HAP-1 (cell line): ENCODE measurements at places on chromosomes 16 and 17.

DNA sequence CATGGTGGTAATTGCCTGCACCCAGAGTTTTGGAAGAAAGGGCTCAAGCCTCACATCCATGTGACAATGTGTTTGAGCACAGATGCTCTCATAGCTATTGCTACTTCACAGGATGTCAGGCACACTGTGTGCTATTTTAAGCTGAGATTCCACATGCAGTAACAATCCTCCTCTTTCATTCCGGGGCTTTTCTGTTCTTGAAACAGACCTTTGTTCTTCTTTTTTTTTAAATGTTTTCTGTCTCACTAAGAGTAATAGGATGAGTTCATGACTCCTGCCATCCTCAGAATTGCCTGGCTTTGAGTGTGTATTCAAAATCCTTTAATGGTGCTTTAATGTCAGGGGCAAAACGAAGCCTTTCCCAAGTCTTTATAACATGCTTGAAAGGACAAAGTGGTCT lies 198.9 kb downstream of the ABCC12 start:
- no peak for DNase-seq

GRCh38 chr16:10699756-10700155 lies 5.0 kb upstream of the TEKT5 start:
- DNase-seq: no peak

GRCh38 chr16:17171250-17172143 lies 299.3 kb downstream of the XYLT1 start:
- no peak for DNase-seq

DNA sequence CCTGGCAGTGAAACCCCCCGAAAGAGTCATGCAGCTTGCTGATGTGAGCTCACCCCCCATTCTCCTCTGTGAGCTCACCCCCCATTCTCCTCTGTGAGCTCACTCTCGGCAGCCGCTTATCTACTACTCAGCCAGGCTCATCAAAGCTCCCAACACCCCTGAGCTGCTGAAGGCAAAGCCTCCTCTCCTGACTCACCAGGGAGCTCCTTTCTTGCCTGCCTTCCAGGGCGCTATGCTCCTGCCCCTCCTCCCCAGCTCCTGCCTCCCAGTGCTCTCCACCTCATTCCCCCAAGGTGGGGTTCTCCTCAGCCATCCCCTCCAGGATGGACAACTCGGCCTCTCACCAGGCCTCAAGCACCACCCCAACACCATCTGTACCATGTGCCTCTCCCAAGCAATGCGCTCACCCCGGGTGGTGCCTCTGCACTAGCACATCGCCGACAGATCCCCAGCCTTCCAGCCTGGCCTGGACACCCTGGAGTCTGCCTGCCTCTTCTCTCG lies 27.7 kb upstream of the FAAP100 start:
- DNase-seq: no peak

DNA sequence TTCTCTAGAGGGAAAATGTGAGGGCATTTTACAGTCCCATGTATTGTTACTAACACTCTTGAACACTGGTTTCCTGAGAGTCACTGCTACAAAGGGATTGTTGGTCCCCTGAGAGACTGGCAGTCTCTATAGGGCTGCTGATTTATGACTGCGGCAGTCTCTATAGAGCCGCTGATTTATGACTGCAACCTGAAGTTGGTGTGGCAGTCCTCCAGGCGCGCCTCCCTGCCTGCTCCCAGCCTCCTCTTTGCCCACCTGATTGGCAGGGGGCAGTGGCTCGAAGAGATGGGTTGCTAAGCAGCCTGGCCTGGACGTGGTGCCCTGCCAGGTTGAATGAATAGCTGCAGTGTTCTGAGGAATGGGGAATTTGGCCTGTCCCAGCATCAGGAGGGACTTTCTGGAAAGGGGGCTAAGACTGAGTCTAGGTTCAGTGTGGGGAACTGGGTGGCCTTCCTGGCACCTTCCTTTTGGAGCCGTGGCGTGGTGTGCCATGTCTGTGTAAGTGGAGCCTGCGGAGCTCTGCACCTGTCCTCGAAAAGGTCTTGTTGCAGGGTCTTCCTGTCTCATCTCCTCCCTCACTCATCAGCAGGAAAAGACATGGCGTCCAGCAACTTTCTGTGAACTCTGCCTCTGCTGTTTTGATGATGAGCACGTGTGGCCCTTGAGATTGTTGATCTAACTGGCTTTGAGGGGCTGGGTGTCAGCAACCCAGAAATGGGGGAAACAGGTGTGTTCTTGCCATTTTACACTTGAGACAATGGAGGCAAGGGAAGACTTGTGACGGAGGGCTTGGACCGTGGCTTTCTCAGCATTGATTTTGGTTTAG lies 24.9 kb downstream of the SAP30BP start:
- no peak for DNase-seq

GRCh38 chr16:58970775-58971174 lies 236.7 kb upstream of the GOT2 start:
- no peak for DNase-seq

GRCh38 chr17:77793146-77793970 lies 165.1 kb upstream of the TNRC6C start:
- DNase-seq: no peak

DNA sequence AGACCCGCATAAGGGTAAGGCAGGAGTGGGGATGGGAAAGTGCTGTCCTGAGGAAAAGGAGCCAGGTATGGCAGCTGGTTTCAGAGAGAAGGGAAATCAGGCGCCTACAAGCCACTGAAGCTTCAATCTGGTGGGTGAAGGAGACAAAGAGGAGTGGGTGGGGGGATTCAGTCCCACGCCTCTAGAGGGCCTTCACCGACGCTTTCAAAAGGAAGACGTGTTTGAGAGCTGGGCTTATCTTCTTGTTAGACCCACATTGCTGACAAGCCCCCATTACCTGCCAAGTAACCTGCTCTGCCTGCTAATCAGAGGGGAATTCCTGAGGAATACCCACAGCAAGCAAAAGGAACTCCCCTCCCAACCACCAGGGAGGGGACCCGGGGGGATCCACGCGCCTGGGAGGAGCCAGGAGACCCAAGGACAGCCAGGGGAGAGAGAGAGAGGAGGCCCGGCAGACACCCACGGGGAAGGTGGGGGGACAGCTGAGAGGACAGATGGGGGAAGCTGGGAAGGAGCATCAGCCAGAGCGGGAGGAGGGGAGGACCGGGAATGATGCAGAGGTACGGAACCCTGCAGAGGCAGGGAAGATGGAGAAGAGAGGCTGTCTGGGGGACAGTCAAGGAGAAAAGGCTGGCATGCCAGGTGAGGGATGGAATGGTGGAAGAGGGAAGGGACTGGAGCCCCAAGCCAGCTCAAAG lies 1.0 kb downstream of the MTMR4 start:
- no peak for DNase-seq

DNA sequence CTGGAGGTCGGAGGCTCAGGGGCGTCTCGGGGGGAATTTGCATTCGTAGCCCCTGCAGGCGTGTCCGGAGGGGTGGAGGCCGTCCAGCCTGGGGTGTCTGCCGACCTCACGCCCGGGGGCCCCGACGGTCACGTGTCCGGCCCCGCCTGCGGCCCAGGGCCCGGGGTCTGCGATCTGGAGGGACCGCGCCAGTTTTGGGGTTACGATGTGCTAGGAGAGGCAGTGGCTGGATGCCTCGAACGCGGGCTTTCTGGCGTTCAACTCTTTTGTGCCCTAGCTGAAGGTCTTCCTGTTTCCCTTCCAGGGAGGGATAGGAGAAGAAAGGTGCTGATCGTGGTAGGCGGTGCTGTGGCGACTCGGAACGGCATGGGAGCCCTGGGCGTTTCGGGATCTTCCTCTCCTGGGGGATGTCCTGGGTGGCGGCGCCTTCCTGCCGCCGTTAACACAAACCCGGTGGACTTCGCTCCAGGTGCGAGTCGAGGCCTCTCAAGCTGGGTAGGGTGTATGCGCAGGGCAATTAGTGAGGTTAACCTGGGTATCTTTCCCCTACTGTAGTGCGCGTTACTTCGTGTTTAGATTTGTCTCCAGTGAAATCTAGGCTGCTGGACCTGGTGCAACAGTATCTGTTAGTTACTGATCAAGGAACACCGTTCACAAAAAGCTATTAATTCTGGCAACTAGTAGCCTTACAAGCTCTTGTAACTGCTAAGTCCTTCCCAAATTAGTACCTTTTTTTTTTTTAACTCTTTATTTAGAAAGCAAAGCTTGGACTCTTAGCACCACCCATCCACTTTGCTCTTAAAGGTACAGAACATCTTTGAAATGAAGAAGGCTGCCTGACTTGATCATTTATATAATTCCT lies 1.3 kb downstream of the AKAP1 start:
- DNase-seq: no peak

- DNase-seq: no peak
These were observed 24.2 kb downstream of the DNAH9 start for GRCh38 chr17:11622492-11622891.

GRCh38 chr17:41785091-41785858 lies 1.2 kb downstream of the JUP start:
- peak; percentile 57 for DNase-seq

- DNase-seq: no peak
These were observed 26.5 kb upstream of the N4BP1 start for GRCh38 chr16:48636521-48636920.

- DNase-seq: peak; percentile 15
These were observed 14.4 kb downstream of the GJD3 start for GRCh38 chr17:40349895-40350688.

- DNase-seq: no peak
These were observed 9.7 kb downstream of the NMT1 start for GRCh38 chr17:45070809-45071208.
